ENCODE measurements at places on chromosomes 2 and 18.

DNA sequence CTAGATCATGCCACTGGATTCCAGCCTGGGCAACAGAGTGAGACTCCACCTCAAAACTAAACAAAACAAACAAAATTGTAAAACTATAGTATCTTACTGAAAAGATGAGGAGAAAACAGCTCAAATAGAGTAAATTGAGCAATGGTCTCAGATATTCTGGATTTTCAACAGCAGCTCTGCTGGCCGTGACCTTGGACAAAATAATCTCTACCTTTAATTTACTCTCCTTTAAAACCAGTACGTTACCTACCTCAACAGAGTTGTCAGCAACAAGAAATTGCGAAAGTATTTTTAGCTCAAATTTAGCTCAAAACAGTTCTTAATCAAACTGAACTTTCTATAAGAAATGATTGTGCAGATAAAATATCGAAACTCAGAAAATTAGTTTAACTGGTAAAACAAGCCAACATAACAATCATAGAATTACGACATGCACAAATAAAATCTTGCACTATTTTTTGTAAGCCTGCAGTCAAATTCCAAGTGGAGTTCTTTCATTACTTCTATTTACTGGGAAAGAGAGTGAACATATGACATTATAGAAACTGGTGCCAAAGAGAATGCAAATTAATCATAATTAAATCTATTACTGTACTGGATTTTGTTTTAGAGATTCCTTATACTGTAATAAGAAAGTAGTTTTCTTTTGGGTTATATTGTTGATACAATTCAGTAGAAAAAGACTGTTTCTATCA, 40.8 kb downstream of the TRIP12 start:
- no peak for DNase-seq

- no peak for DNase-seq
Observed at GRCh38 chr2:8571792-8572499, 109.9 kb upstream of the ID2 start.

GRCh38 chr2:75709297-75709696, 1.4 kb downstream of the GCFC2 start:
- peak; percentile 8 for DNase-seq

- no peak for DNase-seq
Observed at GRCh38 chr2:85758361-85759256, 4.8 kb downstream of the ATOH8 start.

GRCh38 chr2:189091253-189091652, 88.3 kb downstream of the COL5A2 start:
- no peak for DNase-seq

DNA sequence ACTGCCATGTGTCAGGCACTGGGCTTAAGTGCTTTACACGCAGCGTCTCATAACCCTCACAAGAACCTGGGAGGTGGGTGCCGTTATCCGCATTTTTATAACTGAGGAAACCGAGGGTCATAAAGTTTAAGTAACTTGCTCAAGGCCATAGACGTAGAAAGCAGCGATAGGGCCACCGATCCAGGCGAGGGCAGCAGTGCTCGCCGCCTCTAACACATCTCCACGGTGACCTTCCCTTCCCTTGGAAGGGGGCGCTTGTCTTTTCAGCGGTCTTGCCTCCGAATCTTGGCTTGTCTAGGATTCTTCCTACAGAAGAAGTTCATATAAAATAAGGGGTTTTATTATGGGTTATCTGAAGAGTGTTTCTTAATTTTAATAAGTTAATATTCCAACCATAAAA, 186.6 kb downstream of the GBX2 start:
- DNase-seq, result no peak

DNA sequence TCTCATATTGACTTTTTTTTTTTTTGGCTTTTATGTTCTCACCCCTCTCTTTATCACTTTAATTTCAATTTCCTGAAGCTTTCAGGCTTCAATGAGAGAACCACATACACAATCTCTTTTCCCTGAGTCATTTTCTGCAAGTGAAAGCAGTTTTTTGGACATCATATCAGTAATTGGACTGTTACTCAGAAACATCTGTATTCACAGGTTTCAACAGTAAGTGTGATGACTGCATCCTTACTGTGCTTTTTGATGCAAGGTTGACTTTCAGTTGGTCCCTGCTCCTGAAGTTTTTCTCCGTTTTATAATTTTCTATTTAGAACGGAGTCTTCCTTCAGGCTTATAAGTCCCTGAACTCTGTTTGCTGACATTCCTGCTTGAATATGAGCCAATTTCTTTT, 70.5 kb upstream of the CCBE1 start:
- DNase-seq, result no peak

DNA sequence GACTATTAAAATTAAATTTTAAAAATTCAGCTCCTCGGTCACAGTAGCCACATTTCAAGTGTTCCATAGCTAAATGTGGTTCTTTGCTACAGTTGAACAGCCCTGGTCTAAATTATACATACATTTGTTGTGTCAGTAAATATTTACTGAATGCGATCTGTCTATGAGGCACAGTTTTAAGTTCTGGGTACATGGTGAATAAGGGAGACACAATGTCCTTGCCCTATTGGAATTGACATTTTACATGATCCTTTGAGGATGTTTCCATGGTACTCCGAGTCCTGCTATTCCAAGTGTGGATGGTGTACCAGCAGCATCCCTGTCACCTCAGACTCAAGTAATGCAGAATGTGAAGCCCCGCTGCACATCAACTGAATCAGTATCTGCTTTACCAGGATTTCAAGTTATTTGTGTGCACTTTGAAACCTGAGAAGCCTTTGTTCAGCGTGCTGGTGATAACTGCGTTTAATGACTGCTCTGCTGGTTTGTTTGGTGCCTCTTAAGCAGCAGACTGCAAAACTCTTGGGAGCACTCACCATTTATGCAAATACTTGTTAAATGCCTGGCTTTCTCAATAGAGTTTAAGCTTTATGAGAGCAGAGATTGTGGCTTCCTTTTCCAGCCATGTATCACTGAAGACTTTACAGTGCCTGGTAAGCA, 1.5 kb downstream of the GALNT1 start:
- DNase-seq, result no peak

GRCh38 chr2:212892193-212892592, 259.2 kb downstream of the IKZF2 start:
- DNase-seq, result no peak

DNA sequence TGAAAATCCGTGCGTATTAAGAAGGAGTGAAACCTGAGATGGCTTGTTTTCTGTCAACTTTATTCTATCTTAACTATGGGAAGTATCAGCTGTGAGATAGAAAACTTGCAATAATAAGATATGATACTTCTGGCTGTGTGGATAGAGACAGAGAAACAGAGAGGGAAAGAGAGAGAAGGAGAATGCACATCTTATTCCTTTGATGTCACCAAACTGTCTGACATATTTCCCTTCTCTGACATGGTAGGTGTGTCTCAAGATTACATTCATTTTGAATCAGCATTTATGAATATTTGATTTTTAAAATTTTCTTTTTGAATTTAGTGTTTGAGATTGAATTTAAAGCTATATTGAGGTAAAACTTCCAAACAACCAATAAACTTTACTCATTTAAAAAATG, 69.4 kb downstream of the CDC42EP3 start:
- no peak for DNase-seq

DNA sequence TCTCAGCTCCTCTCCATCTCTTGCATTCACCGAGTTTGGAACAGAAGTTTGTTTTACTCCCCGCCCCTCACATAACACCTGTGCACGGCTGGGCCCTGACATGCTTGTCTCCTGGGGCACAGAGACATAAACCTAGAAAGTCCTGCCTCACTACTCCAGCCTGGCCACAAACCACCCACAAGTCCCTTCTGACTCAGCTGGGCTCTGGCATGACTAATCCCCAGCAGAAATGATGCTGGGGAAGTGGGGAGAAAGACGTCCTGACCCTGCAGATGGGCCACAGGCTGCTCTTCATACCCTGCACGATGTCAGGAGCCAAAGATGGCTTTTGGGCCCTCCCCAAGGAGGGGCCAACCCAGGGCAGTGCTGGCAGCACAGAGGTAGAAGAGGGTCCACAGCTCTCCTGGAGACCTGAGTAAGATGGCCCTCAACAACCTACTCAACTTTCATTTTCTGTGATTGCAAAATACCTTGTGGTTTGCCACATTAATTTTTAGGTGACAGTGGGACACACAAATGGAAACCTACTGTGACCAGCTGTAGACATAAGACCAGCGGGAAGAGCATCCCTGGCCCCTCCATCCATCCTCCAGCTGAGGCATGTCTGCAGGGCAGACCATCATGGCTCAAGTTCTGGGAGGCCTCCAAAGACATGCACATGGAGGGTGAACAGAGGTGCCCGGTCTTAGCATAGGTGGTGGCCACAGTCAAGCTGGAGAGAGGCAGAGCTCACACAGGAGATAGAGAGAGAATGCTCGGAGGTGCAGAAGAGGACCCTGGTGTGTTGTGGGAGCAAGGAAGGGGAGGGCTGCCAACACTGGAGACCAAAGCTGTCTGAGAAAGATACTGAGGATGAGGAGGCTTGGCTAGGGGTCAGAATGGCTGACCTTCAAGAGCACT, 40.0 kb downstream of the DNMT3A start:
- DNase-seq, result peak; percentile 87

GRCh38 chr2:112259509-112260294, 4.9 kb upstream of the ZC3H8 start:
- peak; percentile 48 for DNase-seq

GRCh38 chr2:160582081-160582480, 88.5 kb upstream of the RBMS1 start:
- DNase-seq, result no peak

GRCh38 chr2:52072949-52073348, 1041.0 kb upstream of the NRXN1 start:
- no peak for DNase-seq

GRCh38 chr2:70979626-70980025, 1.2 kb downstream of the ANKRD53 start:
- no peak for DNase-seq

- DNase-seq, result no peak
Observed at GRCh38 chr2:20444993-20445910, 1.6 kb upstream of the RHOB start.

- DNase-seq, result no peak
Observed at GRCh38 chr2:6924924-6925409, 7.8 kb downstream of the RNF144A start.

DNA sequence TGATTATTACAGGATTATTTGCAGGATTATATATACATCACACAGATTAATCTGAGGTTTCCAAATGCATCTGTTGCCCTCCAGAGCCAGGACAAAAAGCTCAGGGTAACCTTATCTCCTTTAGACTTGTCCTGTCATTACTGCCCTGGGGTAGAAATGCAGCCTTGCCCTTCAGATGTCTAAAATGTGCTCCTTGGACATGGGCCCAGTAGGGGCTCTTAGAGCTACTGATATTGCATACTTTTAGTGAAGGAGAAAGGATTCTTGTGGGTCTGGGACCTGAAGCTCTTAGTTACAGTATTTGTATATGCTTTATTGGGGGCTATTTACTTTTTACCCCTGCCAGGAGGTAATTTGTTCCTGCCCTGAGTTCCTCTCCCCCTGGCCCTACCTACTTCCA, 56.1 kb downstream of the PRKRA start:
- DNase-seq, result no peak

DNA sequence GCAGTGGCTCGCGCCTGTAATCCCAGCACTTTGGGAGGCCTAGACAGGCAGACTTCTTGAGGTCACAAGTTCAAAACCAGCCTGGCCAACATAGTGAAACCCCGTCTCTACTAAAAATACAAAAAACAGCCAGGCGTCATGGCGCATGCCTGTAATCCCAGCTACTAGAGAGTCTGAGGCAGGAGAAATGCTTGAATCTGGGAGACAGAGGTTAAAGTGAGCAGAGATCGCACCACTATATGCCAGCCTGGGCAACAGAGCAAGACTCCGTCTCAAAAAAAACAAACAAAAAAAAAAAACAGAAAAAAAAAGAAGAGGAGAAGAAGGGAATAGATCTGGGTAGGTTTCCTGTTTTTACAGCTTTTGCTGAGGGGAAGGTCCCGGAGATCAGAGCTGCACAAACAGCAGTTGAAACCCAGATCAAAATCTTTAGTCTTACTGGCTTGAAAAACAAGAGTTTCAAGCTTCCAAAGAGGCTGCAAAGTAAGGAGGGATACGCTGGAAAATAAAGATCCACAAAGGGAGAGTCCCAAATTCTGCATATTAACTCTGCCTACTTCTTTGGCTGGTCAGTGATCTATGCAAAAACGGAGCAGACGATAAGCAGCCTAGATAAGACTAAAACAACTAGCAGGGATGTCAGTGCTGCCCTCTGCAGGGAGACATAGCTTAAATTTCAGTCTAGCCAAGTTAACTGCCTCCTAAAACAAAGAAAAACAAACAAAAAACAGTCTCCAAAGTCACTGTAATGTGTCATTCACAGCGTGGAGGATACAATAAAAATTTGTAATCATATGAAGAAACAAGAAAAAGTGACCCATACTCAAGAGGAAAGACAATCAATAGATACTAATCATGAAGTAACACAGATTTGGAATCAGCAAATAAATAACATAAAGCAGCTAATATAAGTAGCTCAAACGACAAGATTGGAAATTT, 74.1 kb downstream of the TLK1 start:
- DNase-seq, result peak; percentile 6

DNA sequence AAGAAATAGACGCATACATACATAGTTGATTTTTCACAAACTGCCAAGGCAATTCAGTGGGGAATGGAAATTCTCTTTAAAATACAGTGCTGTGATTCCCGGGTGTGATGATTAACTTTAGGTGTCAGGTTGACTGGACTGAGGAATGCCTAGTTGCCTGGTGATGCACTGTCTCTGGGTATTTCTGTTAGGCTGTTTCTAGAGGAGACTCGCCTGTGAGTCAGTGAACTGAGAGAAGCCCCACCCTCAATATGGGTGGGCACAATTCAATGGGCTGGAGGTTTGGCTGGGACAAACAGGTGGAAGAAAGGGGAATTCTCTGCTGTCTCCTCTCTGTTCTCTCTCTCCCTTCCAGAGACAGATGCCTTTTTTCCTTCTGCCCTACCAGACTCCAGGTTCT, 187.6 kb downstream of the ARHGAP28 start:
- no peak for DNase-seq

DNA sequence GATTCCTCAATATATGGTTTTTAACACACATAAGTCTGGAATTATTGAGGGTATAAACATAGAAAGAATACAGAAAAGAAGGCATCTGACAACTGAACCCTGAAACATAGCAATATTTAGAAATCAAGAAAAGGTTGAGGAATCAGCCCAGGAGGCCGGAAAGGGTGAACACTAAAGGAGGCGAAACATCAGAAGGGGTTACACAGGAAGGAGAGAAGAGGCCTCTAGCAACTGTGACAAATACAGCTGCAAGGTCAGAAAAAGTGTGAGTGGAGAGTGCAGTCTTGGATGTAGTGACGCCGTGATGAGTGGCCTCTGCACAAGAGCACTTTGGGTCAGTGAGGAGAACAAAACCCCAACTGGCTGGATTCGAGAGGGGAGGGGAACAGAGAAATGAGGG, 70.7 kb downstream of the SLC9A2 start:
- DNase-seq, result no peak

GRCh38 chr2:161088658-161089350, 71.4 kb upstream of the TANK start:
- DNase-seq, result no peak
